ENCODE measurements at places on chromosomes 7 and 10. TPM values are rescaled to one million over a fixed set of nuclear protein-coding genes. Genes with fewer than 3 reads are reported as not detected.
A peak's percentile ranks its signal among the peaks of the same experiment; 100 is the strongest.

- peak; percentile 33 for DNase-seq
These were observed 37.1 kb upstream of the COMTD1 start for GRCh38 chr10:75272896-75273295.

GRCh38 chr7:111012149-111012548 is 78.8 kb upstream of the LRRN3 start:
- no peak for DNase-seq

GRCh38 chr7:128404886-128405470 is 4.8 kb downstream of the IMPDH1 start:
- DNase-seq: no peak

DNA sequence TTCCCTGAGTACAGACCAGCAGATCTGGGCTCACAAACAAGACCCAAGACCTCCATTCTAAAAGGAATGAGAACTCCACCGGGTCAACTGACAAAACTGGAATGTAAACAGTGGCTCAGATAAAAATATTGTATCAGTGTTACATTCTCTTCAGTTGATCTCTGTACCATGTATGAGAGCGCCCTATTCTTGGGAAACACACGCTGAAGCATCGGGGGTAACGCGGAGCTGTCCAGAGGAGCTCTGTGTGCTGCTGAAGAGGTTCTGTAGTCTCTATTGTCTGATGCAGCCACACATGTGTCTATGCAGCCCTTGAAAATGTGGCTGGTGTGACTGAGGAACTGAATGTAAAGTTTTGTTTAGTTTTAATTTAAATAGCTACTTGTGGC is 39.7 kb downstream of the HIPK2 start:
- no peak for DNase-seq

GRCh38 chr7:6277476-6277875 is 5.1 kb upstream of the CYTH3 start:
- no peak for DNase-seq

DNA sequence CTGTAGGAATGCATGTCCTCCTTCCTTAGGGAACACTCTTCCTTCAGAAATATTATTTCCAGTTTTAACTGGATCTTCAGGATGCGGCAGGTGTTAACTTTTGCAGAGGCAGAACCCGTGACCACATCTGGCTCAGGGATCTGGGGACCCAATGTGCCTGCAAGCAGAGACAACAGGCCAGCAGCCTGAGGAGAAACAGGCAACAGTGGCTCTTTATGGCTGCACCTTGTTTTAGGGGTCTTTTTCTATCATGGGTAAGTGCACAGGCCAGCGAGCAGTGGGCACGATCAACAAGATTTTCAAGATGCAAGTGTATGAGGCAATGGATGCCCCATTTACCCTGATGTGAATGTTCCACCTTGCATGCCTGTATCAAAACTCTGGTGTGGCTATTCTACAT is 497.5 kb upstream of the KLF6 start:
- DNase-seq: no peak

Gene NPY
- total RNA-seq: not detected

Gene IL6
- total RNA-seq: 1.6 TPM

Gene GGCT
- 26.2 TPM for total RNA-seq
